IPS DF 6.9 (cell line): ENCODE measurements at places on chromosomes 11 and 22.

GRCh38 chr22:21865041-21865440, 2.4 kb downstream of the MAPK1 start:
- no peak for DNase-seq

GRCh38 chr11:125376856-125377255, 119.2 kb downstream of the FEZ1 start:
- DNase-seq, result no peak

GRCh38 chr22:27690599-27690998, 111.0 kb downstream of the MN1 start:
- no peak for DNase-seq

DNA sequence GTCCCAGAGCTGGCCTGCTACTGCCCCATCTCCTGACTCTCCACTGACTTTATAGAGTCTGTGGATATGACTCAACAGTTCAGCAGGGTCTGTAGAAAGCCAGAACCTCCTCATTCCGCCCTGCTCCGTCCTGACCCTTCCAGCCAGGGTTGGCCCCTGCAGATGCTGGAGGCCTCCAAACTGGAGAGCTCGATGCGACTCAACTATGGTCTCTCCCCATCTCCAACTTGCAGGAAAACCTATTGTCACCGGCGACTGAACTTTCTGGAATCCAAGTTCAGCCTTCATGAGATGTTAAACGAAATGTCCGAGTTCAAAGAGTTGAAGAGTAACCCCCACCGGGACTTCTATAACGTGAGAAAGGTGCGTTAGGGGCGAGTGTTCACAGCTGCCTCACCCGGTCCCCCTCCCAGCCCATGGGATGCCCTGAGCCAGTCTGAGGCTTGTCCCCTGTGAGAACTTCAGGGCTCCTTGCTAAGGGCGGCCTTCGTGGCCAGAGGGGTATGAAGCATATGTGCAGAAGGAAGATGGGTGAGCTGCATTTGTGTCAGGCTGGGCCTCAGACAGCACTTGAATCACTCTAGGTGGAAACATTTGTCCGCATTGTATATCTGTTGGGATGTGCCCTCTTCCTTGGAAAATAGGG, 32.1 kb downstream of the AMPD3 start:
- DNase-seq, result no peak
